ENCODE measurements at places on chromosomes 13 and 19. TPM values are rescaled to one million over a fixed set of nuclear protein-coding genes. Genes with fewer than 3 reads are reported as not detected.

MARCHF2 gene
- 89.5 TPM for total RNA-seq

TEX26 gene
- not detected for total RNA-seq

CCL25 gene
- not detected for total RNA-seq

GRCh38 chr19:2253106-2254063 lies 2.8 kb downstream of the JSRP1 start:
- no peak for DNase-seq

DNA sequence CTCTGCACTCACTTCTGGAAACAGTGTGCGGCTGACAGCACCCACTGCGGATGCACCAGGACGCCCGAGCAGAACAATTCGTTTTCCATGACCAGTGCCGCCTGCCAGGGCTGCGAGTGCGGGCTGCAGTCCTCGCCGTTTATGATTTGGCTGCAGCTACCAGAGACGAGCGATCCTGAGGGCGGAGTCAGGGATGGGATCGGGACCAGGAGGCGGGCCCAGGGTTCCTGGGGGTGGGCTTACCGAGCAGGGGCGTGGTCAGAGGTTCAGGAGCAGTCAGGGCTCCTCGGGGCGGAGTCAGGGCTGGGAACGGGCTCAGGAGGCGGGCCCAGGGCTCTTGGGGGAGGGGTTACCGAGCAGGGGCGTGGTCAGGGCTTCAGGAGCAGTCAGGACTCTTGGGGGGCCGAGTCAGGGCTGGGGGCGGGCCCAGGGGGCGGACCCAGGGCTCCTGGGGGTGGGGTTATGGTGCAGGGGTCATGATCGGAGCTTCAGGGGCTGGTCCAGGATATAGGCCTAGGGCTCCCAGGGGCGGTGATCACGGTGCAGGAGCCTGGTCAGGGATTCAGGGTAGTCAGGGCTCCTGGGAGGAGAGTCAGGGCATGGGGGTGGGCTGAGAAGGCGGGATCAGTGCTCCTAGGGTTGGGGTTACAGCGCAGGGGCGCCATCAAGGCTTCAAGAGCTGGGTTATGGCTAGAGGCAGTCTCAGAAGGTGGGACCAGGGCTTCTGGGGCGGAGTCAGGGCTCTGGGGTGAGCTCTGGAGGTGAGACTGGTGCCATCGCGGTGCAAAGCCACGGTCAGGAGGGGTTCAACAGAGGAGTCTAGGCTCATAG lies 1.7 kb downstream of the KLK4 start:
- DNase-seq = no peak

DNA sequence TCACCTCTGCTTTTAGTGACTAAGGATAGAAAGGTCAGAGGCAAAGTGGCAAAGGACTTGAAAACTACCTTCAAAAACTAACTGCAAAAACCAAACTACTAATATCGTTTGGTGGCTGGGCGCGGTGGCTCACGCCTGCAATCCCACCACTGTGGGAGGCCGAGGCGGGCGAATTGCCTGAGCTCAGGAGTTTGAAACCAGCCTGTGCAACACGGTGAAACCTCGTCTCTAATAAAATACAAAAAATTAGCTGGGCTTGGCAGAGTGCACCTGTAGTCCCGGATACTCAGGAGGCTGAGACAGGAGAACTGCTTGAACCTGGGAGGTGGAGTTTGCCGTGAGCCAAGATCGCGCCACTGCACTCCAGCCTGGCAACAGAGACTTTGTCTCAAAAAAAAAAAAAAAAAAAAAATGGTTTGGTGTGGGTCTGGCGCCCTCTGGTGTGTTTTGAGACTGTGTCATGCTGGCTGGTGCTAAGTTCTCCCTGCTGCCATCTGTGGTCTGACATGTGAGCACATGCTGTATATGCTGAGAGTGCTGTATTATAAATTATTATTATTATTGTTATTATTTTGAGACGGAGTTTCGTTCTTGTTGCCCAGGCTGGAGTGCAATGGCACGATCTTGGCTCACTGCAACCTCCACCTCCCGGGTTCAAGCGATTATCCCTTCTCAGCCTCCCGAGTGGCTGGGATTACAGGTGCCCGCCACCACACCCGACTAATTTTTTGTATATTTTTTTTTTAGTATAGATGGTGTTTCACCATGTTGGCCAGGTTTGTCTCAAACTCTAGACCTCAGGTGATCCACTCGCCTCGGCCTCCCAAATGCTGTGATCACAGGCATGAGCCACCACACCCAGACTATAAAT lies 36.0 kb upstream of the RNF17 start:
- DNase-seq = no peak

DNA sequence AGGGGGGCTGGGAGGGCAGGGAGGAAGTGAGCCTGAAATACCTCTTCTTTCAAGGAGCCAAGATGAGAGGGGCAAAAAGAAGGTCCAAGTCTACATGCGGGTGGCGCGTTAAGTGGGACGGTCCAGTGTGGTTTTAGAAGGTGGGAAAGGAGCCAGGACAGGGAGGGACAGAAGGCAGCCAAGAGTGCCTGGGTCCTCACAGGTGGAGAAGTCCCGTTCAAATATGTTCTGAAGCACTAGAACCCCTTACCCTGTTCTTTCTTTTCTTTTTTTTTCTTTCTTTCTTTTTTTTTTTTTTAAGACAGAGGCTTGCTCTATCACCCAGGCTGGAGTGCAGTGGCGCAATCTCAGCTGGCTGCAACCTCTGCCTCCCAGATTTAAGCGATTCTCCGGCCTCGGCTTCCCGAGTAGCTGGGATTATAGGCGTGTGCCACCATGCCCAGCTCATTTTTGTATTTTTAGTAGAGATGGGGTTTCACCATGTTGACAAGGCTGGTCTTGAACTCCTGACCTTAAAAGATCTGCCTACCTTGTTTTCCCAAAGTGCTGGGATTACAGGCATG lies 7.4 kb downstream of the CAMSAP3 start:
- no peak for DNase-seq

GRCh38 chr13:95411428-95412040 lies 110.3 kb upstream of the ABCC4 start:
- no peak for DNase-seq

GRCh38 chr13:24277761-24278160 lies 31.6 kb upstream of the C1QTNF9 start:
- no peak for DNase-seq

DNA sequence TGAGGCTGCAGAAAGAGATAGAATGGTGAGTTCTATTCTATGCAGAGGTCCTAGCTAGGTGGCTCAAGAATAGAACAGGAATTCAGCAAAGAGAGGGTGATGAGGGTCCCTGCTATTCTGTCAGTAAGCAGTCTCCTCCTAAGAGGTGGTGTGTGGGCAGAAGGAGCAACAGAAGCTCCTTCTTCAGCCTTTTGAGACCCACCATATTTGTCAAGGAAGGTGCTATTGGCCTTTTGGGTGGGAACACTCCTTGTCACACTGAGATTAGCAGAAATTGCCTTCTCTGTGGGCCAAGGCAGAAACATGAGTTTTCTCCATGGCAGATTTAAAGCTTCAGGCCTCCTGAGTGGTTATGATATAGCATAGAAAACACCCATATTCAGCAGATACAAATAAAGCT lies 39.4 kb upstream of the RAP2A start:
- DNase-seq = no peak

- DNase-seq = no peak
These were observed 140.6 kb downstream of the KDM4B start for GRCh38 chr19:5109560-5109959.

- DNase-seq = no peak
These were observed 40.2 kb downstream of the CILP2 start for GRCh38 chr19:19578252-19578651.

GRCh38 chr13:26914148-26914547 lies 153.6 kb upstream of the GPR12 start:
- DNase-seq = no peak

All from liver (tissue), 10 donors.